ENCODE measurements at places on chromosomes 6 and 20.

- no peak for DNase-seq
Observed at GRCh38 chr6:44202972-44203750, 13.6 kb upstream of the MYMX start.

- DNase-seq = no peak
Observed at GRCh38 chr20:10002866-10003265, 31.9 kb upstream of the ANKEF1 start.

DNA sequence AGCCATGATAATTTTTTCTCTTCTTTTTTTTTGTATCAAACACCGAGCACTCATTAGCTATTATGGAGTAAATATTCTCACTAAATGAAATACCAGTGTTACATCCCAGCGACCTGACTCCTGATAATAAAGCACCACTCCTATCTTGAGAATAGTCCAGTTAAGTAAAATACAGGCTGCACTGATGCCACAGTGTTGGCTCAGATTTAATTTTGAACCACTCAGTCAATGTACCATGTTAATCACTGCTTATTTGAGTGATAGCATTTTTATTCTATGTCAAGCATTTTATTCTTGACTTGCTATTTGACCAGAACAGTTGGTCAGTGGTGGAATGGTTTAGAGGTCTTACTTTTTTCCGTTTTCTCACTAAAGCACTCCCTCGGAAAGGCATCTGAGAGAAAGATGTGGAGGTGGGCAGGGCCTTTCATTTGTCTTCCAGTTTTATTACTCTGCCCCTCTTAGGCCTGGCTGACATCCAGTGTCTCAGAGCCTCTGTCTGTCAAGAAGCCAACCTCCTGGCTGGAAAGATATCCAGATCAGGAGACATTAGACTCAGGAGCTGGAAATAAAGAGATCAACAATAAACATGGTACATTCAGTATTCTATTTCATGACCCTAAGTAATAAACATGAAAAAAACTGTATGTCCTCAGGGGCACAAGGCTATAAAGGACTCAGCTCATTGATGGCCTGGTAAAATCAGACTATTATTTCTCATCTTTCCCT, 457.8 kb downstream of the EPM2A start:
- no peak for DNase-seq

GRCh38 chr6:54515013-54515412, 206.8 kb downstream of the TINAG start:
- no peak for DNase-seq

- no peak for DNase-seq
Observed at GRCh38 chr6:71332012-71332411, 43.4 kb downstream of the OGFRL1 start.

- no peak for DNase-seq
Observed at GRCh38 chr6:168087436-168088160, 8.6 kb upstream of the FRMD1 start.

- DNase-seq = no peak
Observed at GRCh38 chr6:43061861-43062260, 2.4 kb downstream of the KLC4 start.

DNA sequence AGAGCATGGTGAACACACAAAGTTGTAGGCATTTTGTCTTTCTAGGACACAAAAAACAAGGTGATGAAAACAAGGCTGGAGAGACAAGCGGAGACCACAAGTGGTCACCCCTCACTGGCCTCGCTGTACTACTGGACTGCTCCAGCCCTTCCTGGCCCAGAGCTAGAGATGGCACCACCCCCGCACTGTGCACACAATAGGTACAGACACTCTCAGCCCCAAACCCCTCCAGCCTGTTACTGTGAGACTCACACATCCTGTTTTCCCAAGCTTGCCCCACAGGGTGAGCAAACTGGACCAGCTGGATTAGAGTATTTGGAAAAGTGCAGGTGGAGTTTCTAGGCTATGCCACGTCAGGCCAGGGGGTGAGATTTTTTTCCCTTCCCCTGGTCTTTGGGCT, 8.4 kb upstream of the ZSWIM1 start:
- DNase-seq = no peak

DNA sequence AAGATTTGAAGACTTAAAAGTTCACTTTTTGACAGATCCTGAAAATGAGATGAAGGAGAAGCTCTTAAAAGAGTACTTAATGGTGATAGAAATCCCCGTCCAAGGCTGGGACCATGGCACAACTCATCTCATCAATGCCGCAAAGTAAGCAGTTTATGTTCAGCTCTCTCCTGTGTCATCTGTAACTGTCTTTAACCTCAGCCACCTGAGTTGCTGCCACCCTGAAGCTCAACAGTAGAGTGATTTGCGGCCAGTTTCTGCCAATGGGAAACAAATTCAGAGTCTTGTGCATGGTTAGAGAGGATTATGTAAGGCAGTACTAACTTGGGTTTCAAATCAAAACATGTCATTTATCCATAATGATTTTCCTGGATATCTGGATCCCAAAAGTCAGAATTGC, 10.1 kb downstream of the TNFAIP3 start:
- no peak for DNase-seq

DNA sequence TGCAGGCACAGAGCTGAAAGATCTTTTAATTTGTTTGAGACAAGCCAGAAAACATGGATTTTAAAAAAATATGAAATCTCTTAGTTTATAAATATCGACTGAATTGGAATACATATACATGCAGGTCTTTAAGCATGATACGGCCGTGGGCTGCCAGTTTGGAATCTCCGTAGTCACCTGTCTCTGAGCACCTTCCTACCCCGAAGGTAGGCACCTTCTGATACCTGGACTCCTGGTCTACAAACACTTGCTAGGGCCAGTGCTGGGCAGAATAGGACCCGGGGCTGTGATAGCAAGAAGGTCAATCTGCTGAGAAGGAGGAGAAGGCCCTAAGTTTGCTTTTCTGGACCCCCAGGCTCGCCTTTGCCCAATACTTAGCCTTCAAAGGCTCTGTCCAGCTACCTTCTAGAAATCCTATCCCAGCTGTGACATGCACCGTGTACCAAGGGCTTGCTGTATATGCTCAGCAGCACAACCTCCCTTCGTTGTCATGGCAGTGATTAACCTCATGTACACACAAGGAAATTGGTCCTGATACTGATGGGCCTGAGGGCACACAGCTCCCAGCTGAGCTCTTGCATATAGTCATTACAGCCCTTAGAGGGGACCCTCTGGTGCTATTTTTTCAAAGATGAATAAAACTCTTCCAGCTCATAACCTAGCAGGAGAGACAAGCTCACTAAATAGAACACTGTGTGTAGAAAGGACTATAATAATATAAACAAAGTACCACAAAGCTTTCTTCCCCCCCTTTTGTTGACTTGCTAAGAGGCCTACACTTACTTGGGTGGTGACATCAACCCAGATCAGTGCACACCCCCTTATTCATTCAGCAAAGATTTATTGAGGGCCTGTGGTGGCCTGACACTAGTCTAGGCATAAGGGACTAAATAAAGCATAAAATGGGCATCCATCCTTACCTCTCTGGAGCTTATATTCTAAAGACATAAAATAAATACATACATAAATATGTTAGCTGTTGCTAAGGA, 17.7 kb downstream of the SNPH start:
- DNase-seq = no peak

GRCh38 chr6:17871836-17872235, 115.6 kb downstream of the KIF13A start:
- no peak for DNase-seq

DNA sequence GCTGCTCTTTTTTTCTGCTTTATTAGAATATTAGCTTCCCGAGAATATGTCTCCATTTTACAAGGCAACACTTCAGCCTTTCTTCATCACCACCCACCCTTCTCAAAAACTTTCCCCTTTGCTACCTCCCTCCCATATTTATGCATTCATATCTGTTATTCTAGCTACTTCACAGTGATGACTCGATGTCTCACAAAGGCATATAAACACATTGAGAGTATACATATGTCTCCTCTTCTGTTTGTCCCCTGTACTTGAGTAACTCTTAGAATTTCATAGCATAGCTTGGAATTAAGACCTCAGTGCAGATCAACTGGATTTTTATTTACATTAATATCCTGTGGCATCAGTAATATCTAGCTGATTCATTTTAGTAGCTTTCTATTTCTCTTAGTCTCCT, 6.5 kb downstream of the RNF144B start:
- no peak for DNase-seq

- no peak for DNase-seq
Observed at GRCh38 chr6:73679009-73679408, 17.0 kb upstream of the CD109 start.

- no peak for DNase-seq
Observed at GRCh38 chr6:33904050-33904746, 100.4 kb upstream of the MLN start.

- DNase-seq = no peak
Observed at GRCh38 chr6:40022867-40023266, 88.6 kb upstream of the MOCS1 start.

DNA sequence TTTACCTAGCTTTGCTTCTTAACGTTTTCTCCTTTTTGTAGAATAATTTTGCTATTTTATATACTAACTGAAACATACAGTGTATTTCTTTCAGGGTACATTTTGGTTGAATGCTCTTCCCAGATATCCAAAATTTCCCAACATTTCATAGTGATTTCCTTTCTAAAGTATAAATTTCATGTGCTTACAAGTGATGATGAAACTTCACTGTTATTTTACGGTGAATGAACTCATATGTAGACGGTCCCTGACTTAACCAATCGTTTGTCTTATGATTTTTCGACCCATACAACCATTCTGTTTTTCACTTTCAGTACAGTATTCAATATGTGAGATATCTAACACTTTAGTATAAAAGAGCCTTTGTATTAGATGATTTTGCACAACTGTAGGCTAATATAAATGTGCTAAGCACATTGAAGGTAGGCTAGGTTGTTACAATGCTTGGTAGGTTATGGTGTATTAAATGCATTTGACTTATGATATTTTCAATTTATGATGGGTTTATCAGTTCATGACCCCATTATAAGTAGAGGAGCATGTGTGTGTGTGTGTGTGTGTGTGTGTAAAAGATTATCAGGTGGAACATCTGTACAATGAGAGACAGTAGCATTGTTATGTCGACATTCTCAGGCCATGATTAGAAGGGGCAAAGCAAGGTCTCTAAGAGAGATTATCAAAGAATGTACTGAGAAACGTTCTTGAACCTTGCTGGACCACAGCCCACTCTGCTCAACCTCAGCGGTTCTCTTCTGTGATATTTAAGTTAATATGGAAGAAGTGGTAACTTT, 20.9 kb downstream of the HIVEP1 start:
- no peak for DNase-seq

GRCh38 chr20:40294747-40295146, 394.3 kb downstream of the MAFB start:
- no peak for DNase-seq

DNA sequence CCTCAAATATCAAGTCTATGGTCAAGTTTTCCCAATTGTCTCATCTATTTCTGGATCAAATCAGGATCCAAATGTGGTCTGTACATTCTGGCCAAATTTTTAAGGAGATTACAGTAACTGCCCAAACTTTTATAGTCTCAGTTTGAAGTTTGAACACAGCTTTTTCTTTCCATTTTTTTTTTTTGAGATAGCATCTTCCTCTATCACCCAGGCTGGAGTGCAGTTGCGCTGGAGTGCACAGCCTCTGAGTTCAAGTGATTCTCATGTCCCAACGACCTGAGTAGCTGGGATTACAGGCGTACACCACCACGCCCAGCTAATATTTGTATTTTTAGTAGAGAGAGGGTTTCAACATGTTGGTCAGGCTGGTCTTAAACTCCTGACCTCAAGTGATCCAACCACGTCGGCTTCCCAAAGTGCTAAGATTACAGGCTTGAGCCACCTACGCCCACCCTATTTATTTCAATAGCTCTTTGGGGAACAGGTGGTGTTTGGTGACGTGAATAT, 84.9 kb upstream of the CARMIL1 start:
- DNase-seq = no peak

GRCh38 chr6:89071036-89071435, 9.5 kb upstream of the PNRC1 start:
- DNase-seq = no peak

DNA sequence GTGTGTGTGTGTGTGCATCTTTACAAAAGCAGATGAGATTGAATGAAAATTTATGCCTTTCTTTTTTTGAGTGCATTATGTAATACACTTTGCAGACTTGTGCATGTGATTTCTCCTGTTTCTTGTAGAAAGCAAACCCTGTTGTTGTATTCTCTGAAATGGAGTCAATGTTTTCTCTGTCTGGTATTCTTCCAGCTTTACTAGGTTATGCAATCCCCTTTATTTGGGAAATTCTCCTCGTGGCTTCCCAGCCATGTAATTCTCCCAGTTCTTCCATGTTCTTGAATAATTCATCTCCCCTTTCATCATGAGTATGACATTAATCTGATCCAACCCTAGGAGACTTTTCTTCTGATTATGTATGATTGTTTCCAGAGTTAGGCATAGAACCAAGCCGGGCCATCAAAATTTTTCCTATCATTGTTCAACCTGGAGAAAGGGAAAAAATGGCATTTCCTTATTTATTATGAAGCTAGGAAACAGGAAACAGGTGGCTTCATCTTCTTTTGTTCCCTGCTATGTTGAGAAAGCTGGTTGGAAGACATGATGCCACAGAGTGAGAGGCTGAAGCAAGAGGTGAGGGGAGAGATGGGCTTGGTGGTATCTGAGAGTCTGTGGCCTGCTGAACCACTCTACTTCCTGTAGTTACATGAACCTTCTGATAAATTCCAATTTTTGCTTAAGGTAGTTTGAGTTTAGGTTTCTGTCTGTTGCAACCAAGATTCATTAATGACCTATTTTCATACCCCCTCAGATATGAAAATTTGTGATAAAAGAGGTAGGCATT, 68.8 kb downstream of the PRL start:
- no peak for DNase-seq

DNA sequence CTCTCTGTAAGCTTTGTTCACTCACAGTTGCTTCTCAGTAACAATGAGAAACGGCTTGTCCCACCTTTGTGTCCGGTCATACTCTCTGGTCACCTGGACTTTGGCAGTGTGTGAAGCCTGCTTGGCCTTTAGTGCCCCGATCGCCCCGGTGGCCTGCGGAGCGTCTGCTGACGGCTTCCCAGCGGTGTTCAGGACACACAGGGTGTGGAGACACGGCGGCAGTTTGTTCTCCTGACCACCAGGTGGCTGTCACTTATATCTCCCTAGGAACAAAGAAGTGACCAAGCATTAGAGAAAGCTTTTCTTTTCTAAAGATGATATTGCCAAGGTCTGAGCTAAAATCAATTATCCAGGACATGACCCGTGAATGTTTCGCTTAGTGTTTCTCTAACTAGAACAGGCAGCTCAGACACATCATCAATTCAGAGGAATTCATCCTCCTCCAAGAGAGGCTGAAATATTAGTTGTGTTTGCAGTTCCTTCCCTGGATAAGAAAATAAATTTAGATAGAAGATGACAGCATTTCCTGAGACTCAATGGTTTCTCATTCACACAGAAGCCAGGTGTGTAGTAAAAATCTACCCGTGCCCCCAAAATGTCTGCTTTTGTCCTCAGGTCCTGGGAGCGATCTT, 167.4 kb upstream of the THBS2 start:
- no peak for DNase-seq
